NCI-H526 treated with DMSO at 0.1 percent for 48 hours (cell line): ENCODE measurements at places on chromosomes 1 and 21.

DNA sequence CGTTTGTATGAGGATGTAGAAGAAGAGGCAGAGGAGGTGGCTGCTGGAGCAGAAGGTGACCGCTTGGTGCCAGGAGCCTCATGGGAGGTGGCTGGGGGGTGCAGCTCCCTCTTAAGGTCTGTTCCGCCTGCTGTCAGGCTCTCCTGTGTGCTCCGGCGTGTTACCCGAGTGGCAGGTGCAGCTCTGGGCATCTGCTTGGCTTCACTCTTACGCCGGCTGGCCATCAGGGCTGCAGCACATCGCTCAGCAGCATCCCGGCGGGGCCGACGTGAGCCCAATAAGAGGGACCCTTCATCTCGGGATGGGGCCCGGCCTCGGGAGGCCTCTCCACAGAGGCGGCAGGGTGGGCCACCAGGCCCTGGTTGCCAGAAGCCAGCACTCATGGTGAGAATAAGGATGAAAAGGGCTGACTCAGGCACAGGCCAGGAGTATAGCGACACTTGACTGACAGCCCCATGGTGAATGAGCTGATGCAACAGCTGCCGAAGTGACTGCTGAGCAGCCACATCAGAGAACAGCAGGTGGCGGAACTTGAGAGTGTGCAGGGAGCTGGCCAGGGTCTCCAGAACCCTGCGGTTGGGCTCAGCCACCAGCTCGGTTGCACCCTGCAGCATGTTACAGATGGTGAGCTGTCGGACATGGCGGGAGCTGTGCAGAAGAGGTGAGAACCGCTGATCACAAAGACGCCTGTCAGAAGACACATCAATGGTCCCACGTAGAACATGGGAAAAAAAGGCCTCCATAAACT, 17.5 kb downstream of the LRRC41 start:
- DNase-seq = no peak

GRCh38 chr1:152747831-152748230, 10.0 kb upstream of the KPRP start:
- no peak for DNase-seq

GRCh38 chr1:24351247-24351646, 32.1 kb downstream of the GRHL3 start:
- DNase-seq = no peak

DNA sequence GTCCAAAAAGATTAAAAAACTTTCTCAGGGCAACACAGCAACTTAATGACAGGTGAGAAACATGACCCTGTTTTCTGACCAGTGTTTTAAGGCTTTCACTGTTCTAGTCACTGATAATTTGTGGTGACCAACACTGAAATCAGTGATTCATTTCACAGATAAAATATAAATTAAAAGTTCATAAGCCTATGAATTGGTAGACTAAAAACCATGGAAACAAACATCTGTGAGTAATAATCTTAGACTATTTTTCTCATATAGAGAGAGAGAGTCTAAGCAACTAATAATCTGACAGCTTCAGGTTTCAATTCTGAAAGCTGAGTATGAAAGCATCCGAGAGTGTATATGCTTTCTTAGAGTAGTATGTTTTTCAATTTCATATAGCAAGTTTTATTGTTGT, 536.9 kb downstream of the ADGRL2 start:
- DNase-seq = no peak

DNA sequence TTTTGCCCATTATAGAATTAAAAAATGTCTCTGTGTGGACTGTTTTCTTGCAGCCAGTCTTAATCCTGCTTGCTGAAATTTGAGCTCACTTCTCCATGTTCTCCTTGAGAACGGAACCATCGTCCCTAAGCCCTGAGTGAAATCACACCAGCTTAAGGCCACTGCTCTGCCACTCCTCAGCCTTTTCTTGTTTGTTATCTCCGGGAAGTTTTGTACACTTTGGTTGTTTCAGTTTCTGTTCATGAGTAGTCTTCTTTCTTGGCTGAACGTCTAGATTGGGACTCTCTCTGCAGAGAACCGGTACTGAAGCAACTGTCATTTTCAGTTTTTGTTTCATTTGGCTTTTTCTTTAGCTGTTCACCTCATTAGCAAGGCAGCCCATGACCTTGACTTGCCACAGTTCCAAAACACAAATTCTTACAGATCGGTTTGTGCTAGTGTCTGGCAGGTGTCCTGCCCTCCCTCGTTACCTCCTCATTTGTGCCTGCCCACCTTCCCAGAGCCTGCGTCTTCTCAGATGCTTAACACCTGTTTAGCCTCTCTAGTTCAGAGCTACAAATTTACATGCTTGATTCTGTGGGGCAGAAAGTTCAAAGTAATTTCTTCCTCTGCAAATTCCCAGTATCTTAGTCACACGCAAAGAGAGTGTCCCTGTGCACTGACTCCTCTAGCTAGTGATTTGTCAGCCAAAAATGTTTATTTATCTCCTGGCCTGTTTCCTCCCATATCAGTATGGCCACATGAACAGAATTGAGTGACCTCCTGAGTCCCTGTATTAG, 12.4 kb downstream of the PSEN2 start:
- no peak for DNase-seq

- no peak for DNase-seq
These were observed 3.4 kb downstream of the TAGLN2 start for GRCh38 chr1:159921700-159922504.

- DNase-seq = peak; percentile 7
These were observed 22.9 kb downstream of the NIPAL3 start for GRCh38 chr1:24438423-24438901.

GRCh38 chr1:15851210-15852035, 3.9 kb downstream of the SPEN start:
- no peak for DNase-seq

DNA sequence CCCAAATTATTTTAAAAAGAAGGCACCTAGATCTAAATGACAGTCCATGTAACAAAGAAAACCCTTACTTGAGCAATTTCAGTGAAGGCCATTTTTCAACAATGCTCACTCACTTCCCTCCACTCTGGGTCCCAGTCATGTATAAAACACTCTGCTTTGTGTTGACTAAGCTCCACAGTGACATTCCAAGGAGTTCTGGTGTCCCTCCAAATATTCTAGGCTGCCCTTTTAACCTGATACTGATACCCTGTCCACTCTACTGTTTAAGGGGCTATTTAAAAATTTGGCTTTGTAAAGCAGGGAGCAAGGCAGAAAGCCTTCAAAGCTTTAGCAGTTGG, 73.6 kb downstream of the GNG12 start:
- DNase-seq = no peak

DNA sequence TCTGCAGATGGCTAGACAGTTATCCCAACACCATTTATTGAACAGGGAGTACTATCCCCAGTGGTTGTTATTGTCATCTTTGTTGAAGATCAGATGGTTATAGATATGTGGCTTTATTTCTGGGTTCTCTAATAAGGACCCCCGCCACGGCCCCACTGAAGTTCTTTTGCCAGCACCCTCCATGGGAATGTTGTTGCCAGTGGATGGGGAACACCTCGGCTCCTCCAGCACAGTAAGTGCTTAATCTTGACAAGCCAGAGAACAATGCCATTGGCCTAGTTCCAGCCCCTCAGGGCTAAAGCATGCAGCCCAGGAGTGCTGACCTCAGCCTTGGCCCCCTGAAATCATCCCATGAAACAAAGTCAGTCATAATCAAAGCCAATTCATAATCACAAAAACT, 337.6 kb downstream of the AGBL4 start:
- DNase-seq = no peak

DNA sequence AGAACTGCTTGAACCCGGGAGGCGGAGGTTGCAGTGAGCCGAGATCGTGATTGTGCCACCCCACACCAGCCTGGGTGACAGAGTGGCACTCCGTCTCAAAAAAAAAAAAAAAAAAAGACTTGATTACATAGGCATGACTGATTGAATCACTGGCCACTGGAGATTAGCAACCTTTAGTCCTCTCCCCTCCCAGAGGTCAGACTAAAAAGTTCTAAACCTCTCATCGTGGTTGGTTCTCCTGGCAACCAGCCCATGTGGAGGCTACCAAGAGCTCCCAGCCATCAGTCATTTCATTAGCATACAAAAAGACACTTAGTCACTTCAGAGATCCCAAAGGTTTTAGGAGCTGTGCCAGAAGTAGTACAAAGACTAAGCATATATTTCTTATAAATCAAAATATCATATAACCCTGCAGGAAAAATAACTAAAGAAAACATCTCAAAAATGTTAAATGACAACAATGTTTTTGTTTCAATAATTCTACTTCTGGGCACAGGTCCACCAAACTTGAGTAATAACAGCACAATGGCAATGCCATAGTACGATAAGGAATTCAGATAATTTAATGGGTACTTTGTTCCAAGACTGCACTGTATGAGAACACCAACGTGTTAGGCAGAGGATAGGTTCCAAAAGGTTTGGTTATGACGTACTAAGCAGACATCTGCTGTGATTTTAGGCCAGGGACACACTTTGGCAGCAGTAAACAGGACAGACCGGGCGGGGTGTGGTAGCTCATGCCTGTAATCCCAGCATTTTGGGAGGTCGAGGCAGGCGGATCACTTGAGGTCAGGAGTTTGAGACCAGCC, 18.1 kb downstream of the USP48 start:
- no peak for DNase-seq

GRCh38 chr1:4101459-4102161, 201.5 kb upstream of the C1orf174 start:
- no peak for DNase-seq

DNA sequence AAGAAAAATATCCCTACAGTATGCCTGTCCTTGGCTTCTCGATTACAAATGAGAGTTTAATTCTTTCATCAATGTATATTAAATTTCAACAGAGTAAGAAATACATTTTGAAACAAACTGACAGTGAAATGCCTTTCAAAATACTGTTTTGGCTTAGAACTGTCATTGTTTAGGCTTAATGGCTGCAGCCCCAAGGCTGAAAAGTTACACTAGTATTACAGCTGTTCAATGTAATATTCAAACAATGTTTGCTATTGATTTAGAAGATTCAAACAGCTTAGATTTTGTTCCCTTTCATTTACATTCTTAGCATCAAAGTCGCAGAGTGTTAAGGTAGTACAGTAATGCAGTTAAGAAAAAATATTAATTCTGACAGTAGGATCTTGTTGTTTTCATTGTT, 882.9 kb upstream of the ADGRL2 start:
- peak; percentile 12 for DNase-seq

DNA sequence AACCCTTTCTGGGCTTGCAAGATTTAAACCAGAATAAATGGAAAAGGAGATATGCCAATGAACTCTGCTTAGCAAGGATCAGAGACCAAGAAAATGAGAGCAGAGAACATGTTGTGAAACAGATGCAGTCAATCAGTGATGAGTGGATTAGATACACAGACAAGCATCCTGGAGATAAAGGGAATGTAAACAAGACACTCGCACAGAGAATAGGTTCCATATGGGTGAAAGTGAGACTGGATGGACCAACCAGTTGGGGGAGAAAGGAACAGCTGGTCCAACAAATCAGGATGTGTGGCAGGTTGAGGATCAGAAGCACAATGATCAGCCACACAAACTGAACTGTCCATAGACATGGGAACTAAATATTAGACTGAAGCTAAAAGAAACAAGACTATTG, 338.2 kb downstream of the ASTN1 start:
- DNase-seq = no peak

- DNase-seq = peak; percentile 43
These were observed 2.2 kb downstream of the PAQR6 start for GRCh38 chr1:156245451-156246232.

- DNase-seq = no peak
These were observed 1.4 kb upstream of the EVI5 start for GRCh38 chr1:92786111-92786901.

DNA sequence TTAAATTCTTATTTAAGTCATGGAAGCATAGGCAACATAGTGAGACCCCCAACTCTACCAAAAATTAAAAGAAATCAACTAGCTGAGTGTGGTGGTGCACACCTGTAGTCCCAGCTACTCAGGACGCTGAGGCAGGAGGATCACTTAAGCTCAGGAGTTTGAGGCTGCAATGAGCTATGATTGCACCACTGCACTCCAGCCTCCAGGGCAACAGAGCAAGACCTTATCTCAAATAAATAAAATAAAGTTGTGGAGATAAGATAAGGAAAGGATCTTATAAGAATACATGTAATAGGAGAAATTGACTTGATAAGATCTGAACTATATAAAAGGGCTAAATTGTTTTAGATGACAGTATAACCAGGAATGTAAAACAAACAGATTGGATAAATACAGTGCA, 2.3 kb upstream of the BATF3 start:
- no peak for DNase-seq

DNA sequence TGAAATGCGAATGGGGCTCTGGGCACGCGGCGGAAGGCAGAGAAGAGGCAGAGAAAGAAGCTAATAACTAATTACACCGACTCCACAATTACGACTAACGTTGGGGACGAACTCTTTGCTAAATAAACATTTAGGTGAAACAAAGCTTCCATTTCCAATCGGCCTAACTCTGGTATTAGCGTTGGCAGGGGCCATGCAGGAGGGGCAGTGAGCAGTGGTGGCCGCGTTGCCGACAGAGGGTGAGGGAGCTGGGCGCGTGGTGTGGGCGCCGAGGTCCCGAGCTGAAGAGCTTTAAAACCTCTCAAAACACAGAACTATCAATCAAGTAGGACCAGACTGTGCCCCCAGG, 553 bp upstream of the NDUFV3 start:
- DNase-seq = no peak
